ENCODE measurements at places on chromosomes 2 and 18. TPM values are rescaled to one million over a fixed set of nuclear protein-coding genes. Genes with fewer than 3 reads are reported as not detected.

DNA sequence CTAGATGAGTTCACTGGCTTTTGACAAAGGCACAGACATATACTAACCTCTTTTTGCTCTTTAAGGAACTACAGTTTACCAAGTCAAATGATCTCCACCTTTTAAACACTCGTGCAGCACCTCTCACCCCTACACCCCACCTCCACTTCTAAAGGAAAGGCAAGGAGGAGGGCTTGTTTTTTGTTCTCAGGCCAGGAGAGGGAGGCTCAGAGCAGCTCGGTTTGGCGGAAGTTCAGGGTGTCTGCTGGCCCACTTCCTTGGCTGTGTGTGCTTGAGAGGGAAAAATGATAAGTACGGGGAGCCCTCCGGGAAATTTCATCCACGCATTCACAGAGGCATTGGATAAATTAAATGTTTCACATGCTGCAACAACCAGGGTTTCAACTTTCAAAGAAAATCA is 667.9 kb downstream of the BCL11A start:
- DNase-seq = no peak

DNA sequence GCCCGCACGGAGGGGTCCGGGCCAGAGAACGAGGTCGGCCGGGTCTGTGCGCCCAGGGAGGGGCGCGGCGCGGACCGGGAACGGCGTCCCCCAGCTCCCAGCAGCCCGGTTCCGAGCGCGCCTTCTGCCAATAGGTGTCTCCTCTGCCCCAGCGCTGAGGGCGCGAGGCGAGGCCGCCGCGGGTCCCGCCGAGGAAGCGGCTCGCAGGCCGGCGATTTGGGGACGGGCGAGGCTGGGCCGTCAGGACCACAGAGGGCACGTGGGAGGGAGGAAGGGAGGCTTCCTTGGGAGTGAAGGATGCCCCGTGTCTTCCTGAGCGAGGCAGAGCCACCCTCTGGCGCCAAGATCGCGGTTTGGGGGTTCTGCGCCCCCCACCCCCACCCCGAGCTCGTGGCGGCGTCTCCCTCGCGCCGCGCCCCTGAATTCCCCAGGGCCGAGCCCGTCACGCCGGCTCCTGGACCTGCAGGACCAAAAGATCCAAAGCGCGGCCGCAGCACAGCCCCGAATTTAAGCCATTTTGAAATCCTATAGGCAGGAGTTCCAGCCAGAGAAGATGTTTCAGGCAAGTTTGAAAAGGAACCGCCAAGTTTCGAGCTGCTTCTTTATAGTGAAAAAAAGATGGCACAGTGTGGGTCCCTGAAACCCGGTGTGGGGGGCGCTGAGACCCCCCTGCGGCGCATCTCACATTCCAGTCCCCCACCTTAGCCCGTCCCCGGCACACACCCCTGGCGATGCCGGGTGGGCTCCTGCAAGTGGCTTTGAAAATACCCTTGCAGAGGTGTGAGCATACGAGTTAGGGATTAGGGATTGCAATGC is 909 bp downstream of the NFATC1 start:
- peak; percentile 67 for DNase-seq

DNA sequence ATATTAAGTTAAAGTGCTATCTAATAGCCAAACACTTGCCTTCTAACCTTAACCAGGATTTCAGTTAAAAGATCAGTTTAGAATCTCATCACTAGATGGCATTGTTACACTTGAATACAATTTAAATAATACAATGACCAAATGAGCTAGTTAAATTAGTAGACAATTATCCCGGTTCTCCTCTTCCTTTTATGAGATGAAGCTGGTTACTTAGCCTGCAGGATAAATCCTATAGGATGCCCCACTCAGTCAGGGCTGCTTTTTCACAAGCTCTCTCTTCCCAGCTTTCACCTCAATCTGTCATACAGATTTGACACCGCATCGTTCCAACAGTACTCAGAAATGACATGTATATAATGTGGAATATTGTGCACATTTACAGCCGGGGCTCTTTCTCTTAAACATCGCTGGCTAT is 678.8 kb downstream of the KCNJ3 start:
- no peak for DNase-seq

DNA sequence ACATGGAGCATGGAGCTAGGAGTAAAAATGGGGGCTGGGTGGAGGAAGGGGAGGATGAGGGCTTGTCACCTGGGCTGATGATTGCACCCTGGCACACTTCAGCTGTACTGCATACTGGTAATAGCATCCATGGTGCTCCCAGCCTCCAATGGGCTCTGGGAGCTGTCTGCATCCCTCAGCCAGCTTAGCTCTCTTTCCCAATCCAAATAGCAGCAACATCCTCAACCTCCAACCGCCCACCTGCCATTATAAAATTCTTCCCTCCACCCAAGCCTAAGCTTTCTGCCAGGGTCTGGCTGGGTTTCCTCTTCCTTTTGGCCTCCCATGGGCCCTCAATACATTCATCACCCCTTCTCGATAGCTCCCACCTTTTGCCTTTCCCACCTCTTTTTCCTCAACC is 110.1 kb downstream of the LYPD1 start:
- DNase-seq = no peak

GRCh38 chr2:158482594-158482993 is 25.8 kb downstream of the PKP4 start:
- no peak for DNase-seq

- DNase-seq = peak; percentile 27
Observed at GRCh38 chr2:212958757-212959295, 192.6 kb downstream of the IKZF2 start.

DNA sequence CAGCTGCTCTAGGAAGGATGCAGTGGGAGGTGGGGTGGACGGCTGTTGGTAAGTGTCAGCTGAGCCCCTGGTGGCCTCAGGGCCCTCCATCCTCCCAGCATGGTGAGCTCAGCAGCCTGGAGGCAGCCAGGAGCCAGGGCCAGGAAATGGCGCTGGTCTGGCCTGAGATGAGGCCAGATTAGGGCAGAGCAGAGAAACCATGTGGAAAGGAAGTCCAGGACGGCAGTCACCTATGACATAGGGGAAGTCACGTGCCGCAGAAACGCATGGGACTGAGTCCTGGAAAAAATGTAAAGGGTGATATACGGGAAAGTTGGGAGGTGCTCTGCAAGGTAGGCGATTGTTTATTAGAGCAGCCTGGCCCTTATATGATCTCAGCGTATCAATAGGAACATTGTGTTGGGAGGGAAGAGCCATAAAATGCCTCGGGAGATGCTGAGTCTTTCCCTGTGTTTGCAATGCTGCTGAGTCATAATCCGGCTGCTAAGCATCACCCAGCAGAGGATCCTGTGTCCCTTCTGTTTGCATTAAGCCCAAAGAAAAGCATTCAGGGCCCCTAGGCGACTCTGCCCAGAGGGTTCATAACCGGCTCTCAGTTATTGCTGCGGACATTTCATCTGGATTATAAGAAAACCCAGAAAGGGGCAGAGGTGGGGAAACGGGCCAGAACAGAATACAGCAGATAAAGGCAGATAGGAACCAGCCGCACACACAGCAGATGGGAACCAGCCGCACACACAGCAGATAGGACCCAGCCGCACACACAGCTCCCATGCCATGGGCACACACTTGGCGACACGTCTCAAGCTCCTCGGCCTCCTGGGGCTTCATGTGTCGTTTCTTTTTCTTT is 30.3 kb upstream of the B3GNT7 start:
- no peak for DNase-seq

DNA sequence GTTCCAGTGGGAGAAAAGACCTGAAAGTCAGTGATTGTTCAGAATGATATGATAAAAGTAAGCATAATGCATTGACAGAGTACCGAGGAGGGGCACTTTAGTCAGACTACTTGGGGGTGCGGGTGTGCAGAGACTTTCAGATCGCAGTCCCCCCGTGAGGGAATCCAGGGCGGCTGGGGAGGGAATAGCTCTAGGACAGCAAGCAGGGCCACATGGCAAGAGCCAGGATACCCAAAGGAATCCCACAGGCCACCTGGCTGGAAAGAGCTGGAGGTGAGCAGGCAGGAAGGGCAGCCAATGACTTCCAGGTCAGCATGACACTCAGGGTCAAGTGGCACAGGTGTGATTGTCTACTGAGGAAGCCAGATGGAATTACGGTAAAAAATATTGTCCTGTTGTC is 157.5 kb downstream of the CYP26B1 start:
- DNase-seq = no peak

GRCh38 chr2:132825601-132826000 is 155.6 kb upstream of the LYPD1 start:
- no peak for DNase-seq

DNA sequence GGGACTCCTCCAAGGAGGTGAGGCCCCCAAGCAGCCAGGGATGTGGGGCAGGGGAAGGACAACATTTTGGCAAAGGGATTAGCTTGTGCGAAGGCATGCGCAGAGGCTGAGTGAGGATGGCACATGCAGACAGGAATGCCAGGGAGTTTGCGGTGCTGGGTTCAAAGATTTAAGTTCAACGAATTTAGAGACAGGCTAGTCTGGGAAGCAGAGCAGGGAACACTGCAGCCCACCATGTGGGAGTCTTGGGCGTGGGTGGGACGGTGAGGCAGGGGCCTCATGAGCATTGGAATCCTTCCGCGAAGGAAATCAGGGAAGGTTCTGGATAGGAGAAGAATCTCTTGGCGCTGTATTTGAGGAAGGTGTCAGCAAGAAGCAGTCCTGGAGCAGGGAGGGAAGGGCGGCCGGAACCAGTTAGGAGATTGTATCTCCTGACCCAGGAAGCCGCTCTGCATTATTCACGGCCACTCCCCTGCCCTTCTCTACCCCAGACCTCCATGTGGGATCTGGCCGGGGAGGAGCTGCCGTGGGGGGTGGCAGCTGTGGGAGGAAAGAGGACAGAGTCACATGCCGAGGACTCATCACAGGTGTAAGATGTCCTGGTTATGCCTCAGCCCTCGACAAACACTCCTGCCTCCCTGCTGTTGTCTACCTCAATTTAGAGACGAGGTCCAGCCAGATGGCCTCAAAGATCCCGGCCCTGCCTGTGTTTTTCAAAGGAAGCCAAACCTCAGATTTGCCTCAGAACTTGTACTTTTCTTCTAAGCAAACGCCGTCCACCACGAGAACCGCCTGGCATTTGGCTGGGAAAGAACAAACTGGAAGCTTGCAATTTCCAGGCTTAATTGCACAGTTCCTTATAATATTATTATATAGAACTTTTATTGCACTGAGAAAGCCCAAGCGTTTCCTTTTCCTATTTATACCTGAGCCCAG is 123.7 kb upstream of the SMAD2 start:
- no peak for DNase-seq

DNA sequence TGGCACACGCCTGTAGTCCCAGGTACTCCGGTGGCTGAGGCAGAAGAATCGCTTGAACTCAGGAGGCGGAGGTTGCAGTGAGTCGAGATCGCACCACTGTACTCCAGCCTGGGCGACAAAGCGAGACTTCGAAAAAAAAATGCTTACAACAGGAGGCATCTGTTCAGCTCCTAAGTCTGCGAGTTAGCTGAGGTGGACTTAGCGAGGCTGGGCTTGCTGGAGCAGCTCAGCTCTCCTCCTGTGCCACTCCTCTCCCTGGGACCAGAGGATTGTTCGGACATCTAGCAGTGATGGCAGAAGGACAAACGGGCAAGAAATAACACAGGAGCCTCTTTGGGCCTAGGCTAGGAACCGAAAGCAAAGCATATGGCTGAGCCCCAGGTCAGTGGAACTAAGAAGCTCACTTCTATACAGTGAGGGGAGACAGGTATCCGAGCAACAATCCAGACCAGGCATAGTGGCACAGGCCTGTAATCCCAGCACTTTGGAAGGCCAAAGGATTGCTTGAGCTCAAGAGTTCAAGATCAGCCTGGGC is 260.1 kb downstream of the GLI2 start:
- no peak for DNase-seq

DNA sequence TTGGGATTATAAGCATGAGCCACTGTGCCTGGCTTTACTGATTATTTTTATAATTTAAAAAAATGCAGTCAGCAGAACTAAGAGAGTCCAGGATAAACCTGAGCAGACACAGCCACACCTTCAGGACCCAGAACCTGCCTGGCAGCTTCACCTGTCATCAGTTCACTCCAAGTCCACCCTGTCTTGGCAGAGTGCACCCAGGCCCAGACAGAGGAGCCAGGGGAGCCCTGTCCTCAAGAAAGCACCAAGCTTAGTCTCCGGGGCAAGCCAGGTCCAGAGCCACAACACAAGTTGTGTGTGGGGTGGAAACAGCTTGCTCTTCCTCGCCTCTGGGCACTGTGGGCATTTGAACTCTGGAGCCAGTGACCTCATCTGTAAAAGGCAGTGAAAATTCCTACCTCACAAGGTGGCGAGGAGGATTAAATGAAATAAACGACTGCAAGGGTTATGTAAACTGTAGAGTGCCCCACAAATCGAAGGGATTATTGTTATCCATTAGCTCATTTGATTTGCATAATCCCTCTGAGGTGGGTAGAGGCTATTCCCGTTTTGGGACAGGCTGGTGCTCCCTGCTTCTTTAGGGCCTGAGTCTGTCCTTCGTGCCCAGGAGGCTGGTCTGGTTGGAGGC is 24.7 kb downstream of the MYCN start:
- DNase-seq = no peak

DNA sequence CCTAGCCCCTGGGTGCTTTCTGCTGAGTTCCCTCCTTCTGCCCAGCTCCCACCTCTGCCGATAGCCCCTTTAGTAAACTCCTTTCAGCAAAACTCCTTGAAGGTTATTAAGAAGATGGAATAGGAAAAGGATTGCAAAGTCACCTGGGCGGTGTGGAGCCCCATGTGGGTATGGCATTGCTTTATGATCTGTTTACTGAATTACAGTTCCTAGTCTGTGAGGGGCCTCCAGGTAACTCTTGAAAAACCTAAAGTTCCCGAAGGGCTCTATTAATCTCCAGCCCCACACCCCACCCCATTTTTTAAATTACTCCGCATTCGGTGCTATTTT is 116.9 kb upstream of the UXS1 start:
- DNase-seq = no peak

- DNase-seq = no peak
Observed at GRCh38 chr18:33839452-33840211, 261.6 kb downstream of the ASXL3 start.

- no peak for DNase-seq
Observed at GRCh38 chr2:135011633-135012032, 35.6 kb downstream of the MAP3K19 start.

DNA sequence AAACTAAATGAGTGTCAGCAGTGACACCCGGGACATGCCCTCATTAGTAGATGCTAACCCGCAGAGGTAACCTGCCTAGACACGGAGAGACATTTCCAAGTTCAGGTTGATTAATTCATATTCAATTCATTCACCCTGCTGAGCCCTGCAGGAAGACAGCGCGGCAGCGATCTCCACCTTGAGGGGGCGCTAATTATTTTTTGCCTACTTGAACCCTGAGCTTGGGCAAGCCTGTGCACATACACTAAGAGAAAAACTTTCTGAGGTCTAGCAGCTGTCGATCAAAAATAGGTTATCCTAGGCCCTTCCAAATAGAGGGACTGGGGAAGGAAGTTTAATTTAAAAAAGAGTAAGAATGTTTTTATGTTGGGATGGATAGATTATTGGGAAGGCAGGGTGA is 1.3 kb upstream of the LYPD6 start:
- DNase-seq = no peak

- DNase-seq = no peak
Observed at GRCh38 chr2:9721344-9721743, 90.5 kb upstream of the YWHAQ start.

Gene AGXT
- not detected for total RNA-seq

Gene SNTG2
- not detected for total RNA-seq

Gene SKA1
- total RNA-seq = 1.2 TPM

Gene RAD51AP2
- total RNA-seq = not detected

Gene ERCC3
- total RNA-seq = 56.3 TPM

Gene RSAD2
- total RNA-seq = 12.0 TPM

Gene CCDC148
- not detected for total RNA-seq

Gene PER2
- 32.6 TPM for total RNA-seq

Gene TMEM169
- 0.68 TPM for total RNA-seq
